ENCODE measurements at places on chromosomes 7 and 10.

DNA sequence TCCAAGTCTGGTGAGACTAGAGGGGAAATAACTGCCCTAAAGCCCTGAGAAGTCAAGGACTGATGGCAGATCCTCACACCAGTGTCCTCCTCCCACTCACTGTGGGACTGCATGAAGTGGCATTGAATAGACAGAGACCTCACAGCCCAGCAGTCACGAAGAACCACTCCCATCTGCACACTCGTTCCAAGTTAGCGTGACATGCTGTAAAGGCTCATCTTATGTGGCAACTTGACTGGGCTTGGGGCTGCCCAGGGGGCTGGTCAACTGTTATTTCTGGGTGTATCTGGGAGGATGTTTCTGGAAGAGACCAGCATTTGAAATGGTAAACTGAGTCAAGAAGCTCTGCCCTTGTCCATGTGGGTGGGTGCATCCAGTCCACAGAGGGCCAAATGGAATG is 104.7 kb downstream of the ADARB2 start:
- no peak for DNase-seq

- no peak for DNase-seq
Measured at GRCh38 chr10:23324351-23324750, 20.2 kb downstream of the C10orf67 start.

DNA sequence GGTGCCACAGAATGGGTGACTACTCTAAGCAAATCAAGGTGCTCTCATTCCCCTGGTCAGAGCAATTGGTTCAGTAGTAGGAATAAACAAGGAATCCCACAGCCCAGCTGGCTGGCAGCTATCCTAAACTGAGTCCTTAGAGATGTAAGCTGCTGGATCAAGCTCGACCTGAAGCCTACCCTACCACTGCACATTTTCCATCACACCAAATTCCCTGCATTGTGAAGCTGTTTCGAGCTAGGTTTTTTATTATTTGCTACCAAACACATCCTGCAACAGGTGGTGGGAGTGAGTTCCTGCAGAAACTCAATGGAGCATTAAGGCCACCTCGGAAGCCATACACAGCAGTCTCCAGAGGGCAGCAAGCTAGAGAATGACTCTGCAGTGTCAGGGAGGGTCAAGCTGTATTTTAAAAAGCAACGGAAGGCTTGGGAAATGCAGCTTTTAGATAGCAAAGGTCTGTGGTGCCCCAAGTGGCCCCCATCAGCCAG is 33.7 kb upstream of the TNRC18 start:
- no peak for DNase-seq

- DNase-seq: no peak
Measured at GRCh38 chr10:127990846-127991542, 84.1 kb downstream of the PTPRE start.

GRCh38 chr7:52450816-52451215 is 584.6 kb upstream of the POM121L12 start:
- no peak for DNase-seq

Data from CD4-positive, alpha-beta T cell treated with Interferon gamma for 1 hour (primary cell).